ENCODE measurements at places on chromosomes 16 and 17. TPM values are rescaled to one million over a fixed set of nuclear protein-coding genes. Genes with fewer than 3 reads are reported as not detected.

TNFAIP1 gene
- total RNA-seq: 16.6 TPM

GRAP gene
- total RNA-seq: 29.9 TPM

NHLRC4 gene
- 3.7 TPM for total RNA-seq

EVI2A gene
- total RNA-seq: not detected

SREBF1 gene
- total RNA-seq: 103 TPM

INCA1 gene
- not detected for total RNA-seq

TMEM238L gene
- total RNA-seq: not detected

RNF43 gene
- not detected for total RNA-seq

MYADML2 gene
- not detected for total RNA-seq

BIRC5 gene
- 45.4 TPM for total RNA-seq

HSD11B2 gene
- not detected for total RNA-seq

LRRC45 gene
- 20.2 TPM for total RNA-seq

AATK gene
- total RNA-seq: not detected

CRYBA1 gene
- total RNA-seq: not detected

MYH3 gene
- 1.7 TPM for total RNA-seq

PKMYT1 gene
- 17.6 TPM for total RNA-seq

SLFN11 gene
- not detected for total RNA-seq

B9D1 gene
- 29.1 TPM for total RNA-seq

EPOP gene
- 7.6 TPM for total RNA-seq

SLC5A11 gene
- 0.11 TPM for total RNA-seq

MYH11 gene
- total RNA-seq: not detected

GCGR gene
- total RNA-seq: not detected

PTGES3L gene
- 0.11 TPM for total RNA-seq

MYO15A gene
- total RNA-seq: 1.3 TPM

METTL22 gene
- 48.9 TPM for total RNA-seq

ACAP1 gene
- 51.0 TPM for total RNA-seq

SRSF2 gene
- 328 TPM for total RNA-seq

NPIPA7 gene
- total RNA-seq: 27.4 TPM

DLX4 gene
- total RNA-seq: not detected

TEKT3 gene
- not detected for total RNA-seq

KCTD19 gene
- not detected for total RNA-seq

ASGR1 gene
- not detected for total RNA-seq

PLEKHH3 gene
- total RNA-seq: 7.0 TPM

HSPB9 gene
- total RNA-seq: 0.29 TPM

C16orf46 gene
- total RNA-seq: 0.22 TPM
